ENCODE measurements at places on chromosomes 6 and 20. TPM values are rescaled to one million over a fixed set of nuclear protein-coding genes. Genes with fewer than 3 reads are reported as not detected.

CCN2 gene
- 71.8 TPM for total RNA-seq

DNA sequence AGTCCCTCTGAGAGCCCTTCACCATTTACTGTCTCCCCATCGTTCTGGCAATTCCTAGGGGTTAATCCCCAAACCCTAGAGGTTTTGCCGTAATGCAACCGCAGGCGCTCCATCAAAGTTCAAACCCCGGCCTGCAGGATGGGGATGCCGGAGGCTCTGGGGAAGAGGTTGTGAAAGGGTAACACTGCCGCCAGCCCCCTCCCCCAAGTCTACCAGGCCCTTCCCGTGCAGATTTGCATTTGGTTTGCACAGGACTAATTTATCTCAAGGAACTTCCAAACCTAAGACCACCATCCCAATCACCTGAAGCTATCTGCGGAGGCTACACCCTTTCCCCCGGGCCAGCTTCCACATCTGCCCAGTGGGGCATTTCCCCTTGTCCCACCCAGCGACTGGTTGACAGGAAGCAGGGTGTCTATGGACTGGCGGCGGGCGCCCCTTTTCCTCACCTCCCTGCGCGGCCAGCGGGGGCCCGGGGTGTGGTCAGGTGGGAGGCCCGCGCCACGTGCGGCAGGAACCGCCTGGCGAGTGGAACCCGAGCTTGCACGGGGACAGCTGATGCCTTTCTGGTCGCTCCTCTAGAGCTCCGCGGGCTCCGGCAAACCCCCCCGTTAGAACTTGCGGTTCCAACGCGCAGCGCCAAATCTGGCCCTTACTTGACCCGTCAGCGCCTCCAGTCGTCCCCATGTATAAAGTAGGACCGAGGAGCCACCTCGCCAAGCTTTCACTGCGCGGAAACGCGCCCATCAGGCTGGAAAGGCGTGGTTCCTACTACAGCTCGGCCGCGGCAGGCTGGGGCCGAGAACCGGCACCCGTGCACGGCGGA is 9.4 kb upstream of the SLC4A11 start:
- DNase-seq: no peak

GRCh38 chr6:40606526-40606925 is 19.4 kb upstream of the LRFN2 start:
- DNase-seq: no peak

DNA sequence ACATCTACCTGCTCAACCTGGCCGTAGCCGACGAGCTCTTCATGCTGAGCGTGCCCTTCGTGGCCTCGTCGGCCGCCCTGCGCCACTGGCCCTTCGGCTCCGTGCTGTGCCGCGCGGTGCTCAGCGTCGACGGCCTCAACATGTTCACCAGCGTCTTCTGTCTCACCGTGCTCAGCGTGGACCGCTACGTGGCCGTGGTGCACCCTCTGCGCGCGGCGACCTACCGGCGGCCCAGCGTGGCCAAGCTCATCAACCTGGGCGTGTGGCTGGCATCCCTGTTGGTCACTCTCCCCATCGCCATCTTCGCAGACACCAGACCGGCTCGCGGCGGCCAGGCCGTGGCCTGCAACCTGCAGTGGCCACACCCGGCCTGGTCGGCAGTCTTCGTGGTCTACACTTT is 619 bp downstream of the SSTR4 start:
- no peak for DNase-seq

DNA sequence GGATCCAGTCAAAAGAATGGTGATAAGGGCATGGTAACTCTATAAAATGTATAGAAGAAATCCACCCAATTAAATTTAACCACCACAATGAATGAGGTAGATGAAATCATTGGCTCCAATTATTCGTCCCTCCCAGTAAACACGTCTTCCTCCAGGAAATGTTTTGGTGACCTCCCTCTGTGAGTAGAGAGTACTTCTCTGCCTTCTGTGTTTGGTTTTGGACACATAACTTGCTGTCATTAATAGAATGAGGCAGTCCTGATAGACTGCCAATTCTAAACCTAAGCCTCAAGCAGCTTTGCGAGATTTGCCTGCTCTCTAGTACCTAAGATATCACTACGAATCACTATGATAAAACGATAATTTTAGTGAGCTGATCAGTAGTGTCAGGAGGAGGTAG is 632.8 kb downstream of the HDGFL1 start:
- DNase-seq: no peak

DNA sequence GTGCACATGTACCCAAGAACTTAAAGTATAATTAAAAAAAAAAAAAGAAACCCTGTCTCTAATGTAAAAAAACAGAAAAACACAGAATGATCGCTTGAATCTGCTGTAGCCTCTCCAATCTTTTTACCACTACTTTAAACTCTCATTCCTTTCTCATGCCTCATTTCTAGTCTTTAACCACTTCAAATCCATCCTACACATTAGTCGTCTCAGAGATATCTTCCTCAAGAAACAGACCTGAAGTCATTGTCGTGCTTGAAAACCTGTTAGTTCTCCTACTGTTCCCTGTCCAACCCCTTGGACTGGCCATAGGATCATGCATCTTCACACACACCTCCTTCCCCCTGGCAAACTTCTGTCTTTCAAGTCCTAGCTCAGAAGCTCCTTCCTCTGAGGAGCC is 112.1 kb upstream of the BCLAF1 start:
- no peak for DNase-seq
